ENCODE measurements at places on chromosomes 5 and 9.

DNA sequence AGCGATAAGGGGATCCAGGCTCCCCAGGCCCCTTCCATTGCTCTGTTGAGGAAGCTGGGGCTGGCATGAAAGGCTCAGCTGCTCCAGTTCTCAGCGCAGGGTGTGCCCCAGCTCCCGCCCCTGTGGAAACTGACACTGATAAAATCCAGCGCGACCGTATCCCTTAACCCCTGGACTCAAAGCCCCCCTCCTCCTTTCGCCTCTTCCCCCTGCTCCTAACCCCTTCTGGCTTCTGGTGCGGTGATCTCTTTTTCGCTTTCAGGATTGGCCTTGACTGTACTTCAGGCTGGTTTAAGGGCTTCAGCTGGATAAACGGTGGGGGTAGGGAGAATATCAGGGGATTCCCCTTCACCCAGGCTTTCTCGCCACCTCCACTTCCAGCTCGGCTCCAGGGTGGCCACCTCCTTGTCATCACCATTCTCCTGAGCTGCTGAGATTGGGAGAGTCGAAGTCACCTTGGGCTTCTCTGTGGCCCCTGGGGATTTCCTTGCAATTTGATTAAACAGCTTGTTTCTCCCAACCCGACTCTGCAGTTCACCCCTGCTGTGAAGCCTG is 843 bp downstream of the BSPRY start:
- DNase-seq, result no peak

DNA sequence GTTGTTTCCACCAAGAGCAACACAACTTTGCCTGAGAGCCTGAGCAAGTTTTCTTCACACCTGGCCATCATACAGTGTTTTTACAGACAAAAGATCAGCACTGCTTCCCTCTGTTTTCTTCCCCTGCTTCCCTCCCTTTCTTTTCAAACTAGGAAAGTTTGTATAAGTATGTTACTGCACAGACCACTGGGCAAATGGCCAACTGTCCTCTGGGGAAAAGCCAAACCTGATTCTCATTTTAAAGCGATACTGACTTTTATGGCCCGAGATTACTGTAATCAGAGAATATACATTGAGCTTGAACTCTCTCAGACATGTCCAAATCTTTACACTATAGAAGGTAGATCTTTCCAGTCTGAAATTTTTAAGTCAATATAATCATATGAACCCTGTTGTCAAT is 415.0 kb downstream of the NFIB start:
- no peak for DNase-seq

DNA sequence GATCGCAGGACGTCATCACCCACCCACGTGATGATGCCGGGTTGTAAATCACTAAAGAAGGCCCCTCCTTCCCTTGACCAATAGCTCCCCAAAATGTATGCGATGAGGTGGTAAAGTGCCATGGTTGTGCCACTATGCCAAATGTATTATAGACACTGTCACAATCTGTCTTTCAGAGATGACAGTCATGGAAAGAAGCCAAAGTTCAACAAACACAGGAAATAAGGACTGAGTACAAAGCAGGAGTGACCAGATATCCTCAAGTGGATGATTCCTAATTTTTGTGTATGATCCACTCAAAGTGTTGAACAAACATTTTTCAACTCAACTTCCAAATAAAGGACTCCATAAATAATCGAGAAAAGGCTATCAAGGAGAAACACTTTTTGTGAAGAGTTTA is 12.5 kb downstream of the GLIS3 start:
- DNase-seq, result no peak

DNA sequence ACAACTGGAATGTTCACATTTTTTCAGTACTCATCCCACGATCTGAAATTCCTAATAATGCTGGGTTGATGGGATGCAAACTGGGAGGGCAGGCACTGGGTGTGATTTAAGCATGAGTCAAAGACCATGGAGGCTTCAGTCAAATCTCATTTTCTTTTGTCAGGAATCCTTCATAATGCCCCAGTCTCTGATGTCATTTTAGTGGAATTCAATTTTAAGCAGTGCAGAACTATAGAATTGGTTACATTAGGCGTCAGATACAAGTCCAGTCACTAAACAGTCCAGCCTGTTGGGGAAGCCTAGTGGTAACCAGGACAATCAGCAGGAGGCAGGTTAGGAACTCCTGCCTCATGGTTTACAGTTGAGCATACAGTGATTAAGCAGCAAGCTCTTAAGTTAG is 41.0 kb upstream of the TMEM215 start:
- DNase-seq, result no peak

DNA sequence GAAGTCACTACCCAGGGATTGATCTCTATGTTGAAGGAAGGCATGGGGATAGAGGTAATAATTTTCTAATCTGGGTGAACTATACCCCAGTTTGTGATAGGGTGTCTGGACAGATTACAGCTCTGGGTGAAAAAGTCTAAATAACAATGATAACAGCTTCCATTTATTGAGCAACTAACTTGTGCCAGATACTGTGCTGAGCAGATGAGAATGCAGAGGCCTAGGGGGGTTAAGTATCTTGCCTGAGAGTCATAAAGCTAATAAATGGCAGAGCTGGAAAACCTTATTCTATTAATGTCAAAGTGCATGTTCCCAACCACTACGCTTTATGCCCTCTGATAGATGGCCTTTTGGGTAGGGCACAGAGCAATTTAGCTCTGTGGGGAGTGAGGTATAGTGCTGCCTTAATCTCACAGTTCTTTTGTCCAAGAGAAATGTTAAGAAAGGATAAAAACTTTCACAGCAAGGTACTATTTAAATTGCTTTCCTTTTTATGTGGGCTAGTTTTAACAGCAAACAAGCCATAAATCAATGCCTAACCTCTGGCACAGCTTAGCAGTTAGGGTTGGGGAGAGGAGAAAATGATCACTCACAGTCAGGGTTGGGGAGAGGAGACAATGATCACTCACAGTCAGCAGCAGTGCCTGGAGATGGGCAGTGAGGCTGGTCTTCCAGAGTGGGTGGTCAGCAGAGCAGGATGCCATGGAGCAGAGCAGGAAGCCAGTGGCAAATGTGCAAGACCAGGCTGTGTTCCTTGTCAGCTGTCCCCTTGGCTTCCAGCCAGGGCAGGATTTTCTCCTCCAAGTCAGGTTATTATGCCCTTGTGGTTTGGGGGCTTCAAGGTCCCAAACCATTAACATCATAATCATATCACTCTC is 187.0 kb downstream of the CARTPT start:
- DNase-seq, result no peak

GRCh38 chr9:114348906-114349482 is 19.3 kb downstream of the ORM2 start:
- DNase-seq, result peak; percentile 25

DNA sequence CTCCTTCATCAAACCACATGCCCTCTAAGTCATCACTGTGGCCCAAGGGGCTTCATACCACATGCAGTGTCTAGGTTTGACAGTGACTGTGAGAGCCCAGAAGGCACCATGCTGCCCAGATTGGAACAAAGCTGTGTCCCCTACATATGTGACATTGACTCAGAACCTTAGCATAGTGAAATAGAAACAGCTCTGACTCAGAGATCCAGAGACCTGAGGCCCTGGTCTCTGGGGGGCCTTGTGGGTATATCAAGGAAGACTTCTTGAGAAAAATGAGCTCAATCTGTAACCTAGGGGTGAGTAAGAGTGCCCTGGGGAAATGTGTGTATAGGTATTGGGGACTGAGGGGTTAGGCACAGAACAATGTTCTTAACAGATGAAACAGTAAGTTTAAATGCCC is 7.1 kb upstream of the ENTREP1 start:
- no peak for DNase-seq

DNA sequence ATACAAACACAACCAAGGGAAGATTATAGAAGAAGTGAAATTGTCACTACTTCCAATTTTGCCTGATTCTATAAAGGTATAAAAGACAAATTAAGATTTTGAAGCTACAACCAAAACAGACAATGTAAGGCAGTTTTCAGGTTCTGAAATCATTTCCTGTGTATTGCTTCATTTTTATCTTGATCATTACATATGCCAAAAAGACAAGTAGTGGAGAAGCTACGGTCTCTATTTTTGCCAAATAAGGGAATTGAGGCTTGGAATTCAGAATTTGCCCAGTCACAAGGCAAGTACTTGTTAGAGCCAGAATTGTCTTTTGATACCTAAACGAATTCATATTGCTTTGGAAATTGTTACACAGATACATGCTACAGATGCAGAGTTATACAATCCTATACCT is 20.6 kb downstream of the EDIL3 start:
- no peak for DNase-seq

DNA sequence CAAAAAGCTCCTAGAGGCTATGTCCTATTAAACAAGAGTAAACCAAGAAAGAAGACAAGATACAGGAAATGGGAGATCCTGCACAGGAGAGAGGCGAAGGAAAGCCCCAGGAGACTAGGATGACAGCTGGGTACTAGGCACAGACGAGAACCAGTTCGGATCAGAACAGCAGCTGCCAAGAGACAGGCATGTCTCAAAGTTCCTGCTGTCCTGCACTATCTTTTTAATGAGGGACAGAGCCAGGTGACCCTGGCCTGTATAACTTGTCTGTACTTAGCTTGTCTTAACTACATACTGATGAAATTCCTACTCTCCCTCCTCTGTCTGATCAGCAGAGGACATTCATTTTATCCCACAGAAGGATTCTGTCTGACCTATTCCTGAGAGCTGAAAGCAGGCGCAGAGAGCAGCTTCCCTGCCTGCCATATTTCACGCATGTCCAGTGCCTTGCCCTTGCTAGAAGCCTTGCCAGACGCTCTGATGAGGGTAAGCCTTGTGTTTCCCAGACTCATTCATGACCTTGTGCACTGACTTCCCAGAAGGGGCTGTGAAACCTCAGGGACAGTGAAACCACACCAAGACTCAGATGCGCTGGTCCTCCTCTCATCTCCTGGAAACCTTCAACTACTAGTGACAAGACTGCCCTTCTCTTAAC is 24.7 kb downstream of the TSC1 start:
- no peak for DNase-seq

DNA sequence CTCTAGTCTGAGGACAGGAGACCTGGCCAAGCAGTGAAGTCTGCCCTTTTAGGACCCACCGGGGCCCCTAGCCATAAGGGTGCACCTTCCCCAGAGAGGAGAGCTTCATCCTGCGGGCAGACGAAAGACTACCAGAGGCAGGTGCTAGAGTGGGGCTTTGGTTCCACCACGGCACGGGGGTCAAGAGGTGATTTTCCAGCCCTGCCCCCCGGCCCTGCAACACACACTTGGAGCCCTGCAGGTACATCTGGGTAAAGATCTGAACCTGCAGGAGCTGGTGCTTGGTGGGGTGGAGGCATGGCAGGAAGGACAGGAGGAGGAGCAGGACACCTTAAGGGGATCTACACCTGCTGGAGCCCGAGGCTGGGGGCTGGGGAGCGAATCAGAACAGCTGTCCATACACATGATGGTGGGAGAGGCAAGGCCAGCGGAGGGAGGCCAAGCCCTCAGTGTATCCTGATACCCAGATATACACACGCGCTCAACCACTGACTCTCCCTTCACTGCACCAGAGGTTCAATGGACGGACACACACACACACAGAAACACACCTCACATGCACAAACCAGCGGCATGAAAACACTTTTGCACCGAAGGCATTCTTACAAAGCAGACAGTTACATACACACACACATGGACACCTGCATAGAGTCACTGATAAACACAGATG is 98.4 kb upstream of the MVB12B start:
- DNase-seq, result no peak

- no peak for DNase-seq
Observed at GRCh38 chr5:2203774-2204173, 321.0 kb upstream of the IRX4 start.

DNA sequence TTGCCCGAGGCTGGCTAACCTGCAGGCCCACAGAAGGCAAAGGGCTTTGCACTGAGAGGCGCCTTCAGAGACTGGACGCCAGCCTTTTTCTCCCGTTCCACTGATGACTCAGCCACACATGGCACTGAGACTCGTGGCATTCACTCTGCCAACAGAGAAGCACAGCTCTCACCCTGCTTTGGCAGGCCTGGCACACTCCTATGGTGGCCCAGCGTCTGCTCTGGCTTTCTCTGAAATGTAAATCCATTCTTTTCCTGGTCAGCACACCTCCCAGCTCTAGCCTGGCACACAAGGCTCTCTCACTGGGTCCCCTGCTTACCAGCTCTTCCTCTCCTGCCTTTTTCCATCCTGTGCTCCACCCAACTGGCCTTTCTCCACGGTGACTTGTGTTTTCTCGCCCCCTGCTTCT is 5.9 kb upstream of the MELK start:
- DNase-seq, result no peak

DNA sequence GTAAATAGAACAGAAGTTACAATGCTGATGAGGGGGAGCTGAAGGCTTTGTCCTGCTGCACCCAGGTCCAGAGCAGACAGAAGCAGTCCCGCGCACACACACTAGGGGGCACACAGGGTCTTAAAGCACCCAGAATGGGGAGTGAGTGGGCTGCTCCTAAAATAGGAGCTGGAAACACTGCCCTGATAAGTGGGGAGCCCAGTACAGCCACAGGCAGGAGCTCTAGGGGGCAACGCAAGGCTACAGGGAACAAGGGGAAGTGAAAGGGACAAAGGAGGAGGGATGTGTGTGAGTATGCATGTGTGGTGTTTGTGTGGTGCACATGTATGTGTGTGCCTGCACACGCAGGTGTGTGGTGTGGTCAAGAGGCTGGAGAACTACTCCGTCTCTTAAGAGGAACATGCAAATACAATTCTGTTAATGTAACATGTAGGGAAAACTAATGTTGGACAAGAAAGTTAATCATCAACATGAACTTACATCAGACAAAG is 191.5 kb downstream of the ROR2 start:
- no peak for DNase-seq

DNA sequence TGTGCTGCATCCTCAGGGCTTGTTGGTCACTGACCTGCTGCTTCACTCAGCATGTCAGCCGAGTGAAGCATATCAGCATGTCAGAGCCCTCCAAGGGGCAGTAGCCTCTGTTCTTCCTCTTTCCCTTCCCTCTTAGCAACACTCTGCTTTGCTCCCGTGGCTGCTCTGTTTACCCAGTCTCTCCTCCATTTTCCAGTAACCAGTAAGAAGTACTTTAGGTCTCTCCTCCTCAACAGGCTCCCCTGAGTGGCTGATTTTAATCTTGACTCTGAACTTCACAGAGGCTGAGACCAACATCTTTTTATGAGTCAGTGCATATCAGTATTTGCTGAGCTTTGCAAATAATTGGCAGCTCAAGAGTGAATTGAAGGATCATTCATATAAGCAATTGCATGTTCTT is 18.6 kb upstream of the ADRB2 start:
- no peak for DNase-seq

GRCh38 chr9:120439926-120440325 is 140.0 kb downstream of the CDK5RAP2 start:
- no peak for DNase-seq

GRCh38 chr9:92680166-92681119 is 10.5 kb upstream of the IPPK start:
- no peak for DNase-seq

GRCh38 chr5:108836492-108836891 is 88.8 kb downstream of the FER start:
- no peak for DNase-seq

GRCh38 chr9:127210851-127211730 is 53.5 kb upstream of the GARNL3 start:
- DNase-seq, result no peak

GRCh38 chr9:14221119-14221518 is 92.8 kb downstream of the NFIB start:
- no peak for DNase-seq
